ENCODE measurements at places on chromosomes 11 and 22. TPM values are rescaled to one million over a fixed set of nuclear protein-coding genes. Genes with fewer than 3 reads are reported as not detected.

DNA sequence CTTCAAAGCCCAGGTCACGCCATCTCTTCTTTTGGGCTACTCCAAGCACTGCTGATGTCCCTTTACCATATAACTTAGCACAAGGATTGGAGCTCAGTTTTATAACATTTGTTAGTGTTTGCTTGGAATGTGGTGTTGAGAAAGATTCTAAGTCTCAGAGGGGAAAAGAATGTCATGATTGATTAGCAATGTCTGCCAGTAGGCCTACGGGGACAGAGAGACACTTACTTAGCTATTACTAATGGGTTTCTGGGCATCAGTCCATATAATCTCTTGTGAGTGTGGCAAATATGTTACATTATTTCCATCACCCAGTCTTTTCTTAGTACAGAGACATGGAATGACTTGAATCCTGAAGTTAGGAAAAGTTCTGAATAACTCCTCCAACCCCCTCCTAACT is 75.4 kb upstream of the FSHB start:
- DNase-seq, result no peak

GRCh38 chr22:29224121-29224858 is 18.6 kb downstream of the EMID1 start:
- DNase-seq, result no peak

DNA sequence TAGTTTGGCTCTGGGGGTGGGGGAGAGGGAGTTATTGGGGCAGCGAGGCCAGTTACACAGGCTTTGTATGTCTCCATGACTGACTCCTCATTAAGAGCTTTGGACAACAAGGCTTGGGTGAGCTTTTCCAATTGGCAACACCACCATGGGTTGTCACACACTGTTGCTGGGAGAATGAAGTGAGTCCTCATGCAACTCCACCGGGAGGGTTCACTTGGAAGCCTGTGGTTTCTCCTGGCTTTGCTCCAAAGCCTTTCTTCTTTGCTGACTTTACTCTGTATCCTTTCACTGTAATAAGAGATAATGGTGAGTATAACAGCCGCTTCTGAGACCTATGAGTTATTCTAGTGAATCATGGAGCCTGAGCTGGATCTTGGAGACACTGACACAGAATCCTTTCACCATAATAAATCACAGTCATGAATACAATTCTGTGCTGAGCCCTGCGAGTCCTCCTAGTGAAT is 24.9 kb downstream of the EIF3F start:
- DNase-seq, result no peak

DNA sequence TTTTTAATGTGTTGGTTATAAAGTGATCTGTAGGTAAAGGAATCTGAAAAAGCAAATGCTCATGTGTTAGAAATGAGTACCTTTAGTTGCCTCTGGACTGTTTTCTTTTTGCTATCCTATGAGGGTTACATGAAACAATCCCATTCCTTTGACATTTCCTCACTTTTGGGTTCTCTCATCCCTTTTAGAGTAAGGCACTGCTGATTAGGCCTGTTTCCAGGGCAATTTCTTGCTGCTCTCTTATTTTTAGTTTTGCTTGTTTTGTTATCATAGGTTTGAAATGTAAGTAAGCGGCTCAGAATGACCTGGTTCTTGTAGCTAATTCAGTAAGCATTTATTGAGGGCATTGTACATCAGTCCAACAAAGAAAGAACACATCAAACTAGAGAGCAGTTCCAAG is 138.9 kb downstream of the DDX10 start:
- DNase-seq, result no peak

- no peak for DNase-seq
Observed at GRCh38 chr11:34643846-34644245, 23.0 kb downstream of the EHF start.

GRCh38 chr22:47654922-47655491 is 892.6 kb downstream of the TBC1D22A start:
- peak; percentile 22 for DNase-seq

GRCh38 chr22:44031158-44031952 is 7.3 kb downstream of the PARVB start:
- DNase-seq, result no peak

GRCh38 chr11:763549-764321 is 13.6 kb downstream of the GATD1 start:
- DNase-seq, result no peak

DNA sequence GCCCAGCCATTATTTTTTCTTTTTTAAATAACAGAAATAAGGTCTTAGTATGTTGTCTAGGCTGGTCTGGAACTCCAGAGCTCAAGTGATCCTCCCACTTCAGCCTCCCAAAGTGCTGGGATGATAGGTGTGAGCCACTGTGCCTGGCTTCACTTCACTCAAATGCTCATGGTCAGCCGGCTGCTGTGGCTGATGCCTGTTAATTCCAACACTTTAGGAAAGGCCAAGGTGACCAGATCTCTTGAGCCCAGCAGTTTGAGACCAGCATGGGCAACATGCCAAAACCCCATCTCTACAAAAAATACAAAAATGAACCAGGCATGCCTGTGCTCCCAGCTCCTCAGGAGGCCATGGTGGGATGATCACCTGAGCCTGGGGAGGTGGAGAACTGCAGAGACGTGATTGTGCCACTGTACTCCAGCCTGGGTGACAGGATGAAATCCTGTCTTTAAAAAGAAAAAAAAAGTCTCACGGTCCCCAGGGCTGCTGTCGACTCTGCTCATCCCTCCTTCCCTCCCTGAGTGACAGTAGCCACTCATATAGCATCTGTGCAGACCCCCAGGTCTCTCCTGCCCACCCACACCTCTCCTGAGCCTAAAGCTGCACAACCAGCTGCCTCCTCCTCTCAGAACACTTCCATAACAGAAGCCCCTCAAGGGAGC is 3.6 kb downstream of the YDJC start:
- DNase-seq, result no peak

DNA sequence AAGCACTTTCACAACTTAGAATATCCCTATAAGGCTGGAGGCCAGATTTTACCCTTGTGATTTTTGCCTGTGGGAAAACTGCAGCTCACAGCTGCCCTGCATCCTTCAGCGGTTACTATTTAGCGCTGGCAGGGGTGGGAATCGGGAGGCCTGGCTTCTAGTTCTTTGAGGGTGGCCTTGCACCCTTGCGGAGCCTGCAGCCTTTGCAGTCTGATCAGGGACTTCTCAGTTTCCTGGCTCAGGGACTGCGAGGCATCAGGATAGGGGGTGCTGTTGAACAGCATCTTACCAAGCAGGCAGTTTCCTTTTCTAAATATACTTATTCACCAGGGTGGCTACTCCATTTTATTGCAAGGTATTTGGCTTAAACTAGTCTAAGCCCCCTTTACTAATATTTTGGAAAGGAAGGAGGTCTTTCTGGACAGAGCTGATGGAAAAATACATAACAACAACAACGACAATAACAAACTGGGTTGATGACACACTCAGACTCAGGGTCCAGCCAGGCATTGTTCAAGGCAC is 2.9 kb upstream of the APOA1 start:
- no peak for DNase-seq

Gene KLHDC7B
- total RNA-seq, result not detected

DNA sequence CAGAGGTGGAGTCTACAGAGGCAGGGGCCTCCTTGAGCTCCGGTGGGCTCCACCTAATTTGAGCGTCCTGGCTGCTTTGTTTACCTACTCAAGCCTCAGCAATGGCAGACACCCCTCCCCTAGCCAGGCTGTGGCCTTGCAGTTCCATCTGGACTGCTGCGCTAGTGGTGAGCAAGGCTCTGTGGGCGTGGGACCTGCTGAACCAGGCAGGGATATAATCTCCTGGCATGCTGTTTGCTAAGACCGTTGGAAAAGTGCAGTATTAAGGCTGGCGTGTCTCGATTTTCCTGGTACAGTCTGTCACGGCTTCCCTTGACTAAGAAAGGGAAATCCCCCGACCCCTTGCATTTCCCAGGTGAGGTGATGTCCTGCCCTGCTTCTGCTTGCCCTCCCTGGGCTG is 77.7 kb downstream of the GDPD4 start:
- no peak for DNase-seq

All from cerebellum (tissue), 4 donors.